ENCODE measurements at places on chromosomes 1 and 21. TPM values are rescaled to one million over a fixed set of nuclear protein-coding genes. Genes with fewer than 3 reads are reported as not detected.

- no peaks in the 10 kb centered on the region for H3K27me3 ChIP-seq
- peak; percentile 75 for DNase-seq
- peaks cover 47% of the 10 kb centered on the region for H3K36me3 ChIP-seq
- no peak overlapping the region for H3K4me3 ChIP-seq
- H3K27ac ChIP-seq = peak overlapping the region; percentile 94
These were observed 11.6 kb downstream of the TINAGL1 start for GRCh38 chr1:31587720-31588423.

- H3K27ac ChIP-seq = no peak overlapping the region
- H3K4me1 ChIP-seq = no peaks in the 10 kb centered on the region
- DNase-seq = no peak
These were observed 993.0 kb upstream of the PRMT6 start for GRCh38 chr1:106063510-106063909.

Gene NTPCR
- 56.4 TPM for total RNA-seq

GRCh38 chr1:191912517-191912916 lies 245.7 kb upstream of the RGS18 start:
- no peaks in the 10 kb centered on the region for H3K36me3 ChIP-seq
- no peak overlapping the region for H3K4me3 ChIP-seq
- no peaks in the 10 kb centered on the region for H3K4me1 ChIP-seq
- no peak overlapping the region for H3K27ac ChIP-seq

- DNase-seq = peak; percentile 81
- H3K36me3 ChIP-seq = peaks cover 53% of the 10 kb centered on the region
- peak overlapping the region; percentile 43 for H3K4me3 ChIP-seq
- no peaks in the 10 kb centered on the region for H3K27me3 ChIP-seq
- peaks cover 12% of the 10 kb centered on the region for H3K4me1 ChIP-seq
- H3K27ac ChIP-seq = peak overlapping the region; percentile 83
These were observed 1.1 kb upstream of the CIART start for GRCh38 chr1:150281221-150281757.

- DNase-seq = no peak
- no peaks in the 10 kb centered on the region for H3K4me1 ChIP-seq
- H3K27ac ChIP-seq = no peak overlapping the region
- no peak overlapping the region for H3K4me3 ChIP-seq
- H3K36me3 ChIP-seq = no peaks in the 10 kb centered on the region
These were observed 2.7 kb upstream of the CD5L start for GRCh38 chr1:157844089-157844830.

GRCh38 chr1:155051777-155052398 lies 772 bp downstream of the ADAM15 start:
- H3K4me1 ChIP-seq = peaks cover 43% of the 10 kb centered on the region
- peak; percentile 79 for DNase-seq
- H3K4me3 ChIP-seq = peak overlapping the region; percentile 91
- peak overlapping the region; percentile 93 for H3K27ac ChIP-seq

DNA sequence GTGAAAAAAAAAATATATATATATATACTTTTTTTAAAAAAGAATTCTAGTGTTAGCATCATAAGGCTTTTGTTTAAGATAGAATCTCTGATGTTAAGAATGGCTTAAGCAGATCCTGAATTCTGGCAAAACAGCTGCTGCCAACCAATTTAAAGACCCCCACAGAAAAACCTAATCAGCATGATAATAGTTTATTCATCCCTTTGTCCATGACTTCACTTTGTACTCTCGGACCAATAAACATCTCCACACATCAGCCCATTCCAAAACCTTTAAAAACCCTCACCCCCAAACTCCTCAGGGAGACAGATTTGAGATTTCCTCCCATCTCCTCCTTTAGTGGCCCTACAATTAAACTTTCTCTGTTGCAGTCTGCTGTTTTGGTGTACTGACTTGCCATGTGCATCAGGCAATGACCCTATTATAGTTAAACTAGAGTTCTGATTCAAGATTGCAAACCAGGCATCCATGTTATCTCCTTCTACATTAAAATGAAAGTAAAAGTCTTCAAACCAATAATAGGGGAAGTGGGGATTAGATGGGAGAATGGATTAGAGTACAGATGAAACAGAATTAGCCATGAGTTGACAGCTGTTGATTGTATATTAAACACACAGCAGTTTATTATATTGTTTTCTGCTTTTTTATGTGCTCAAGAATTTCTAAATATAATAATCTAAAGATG lies 9.8 kb upstream of the PHTF1 start:
- no peak for DNase-seq
- H3K27ac ChIP-seq = no peak overlapping the region
- H3K4me1 ChIP-seq = peaks cover 20% of the 10 kb centered on the region
- no peaks in the 10 kb centered on the region for H3K36me3 ChIP-seq

Gene SH2D5
- total RNA-seq = not detected

DNA sequence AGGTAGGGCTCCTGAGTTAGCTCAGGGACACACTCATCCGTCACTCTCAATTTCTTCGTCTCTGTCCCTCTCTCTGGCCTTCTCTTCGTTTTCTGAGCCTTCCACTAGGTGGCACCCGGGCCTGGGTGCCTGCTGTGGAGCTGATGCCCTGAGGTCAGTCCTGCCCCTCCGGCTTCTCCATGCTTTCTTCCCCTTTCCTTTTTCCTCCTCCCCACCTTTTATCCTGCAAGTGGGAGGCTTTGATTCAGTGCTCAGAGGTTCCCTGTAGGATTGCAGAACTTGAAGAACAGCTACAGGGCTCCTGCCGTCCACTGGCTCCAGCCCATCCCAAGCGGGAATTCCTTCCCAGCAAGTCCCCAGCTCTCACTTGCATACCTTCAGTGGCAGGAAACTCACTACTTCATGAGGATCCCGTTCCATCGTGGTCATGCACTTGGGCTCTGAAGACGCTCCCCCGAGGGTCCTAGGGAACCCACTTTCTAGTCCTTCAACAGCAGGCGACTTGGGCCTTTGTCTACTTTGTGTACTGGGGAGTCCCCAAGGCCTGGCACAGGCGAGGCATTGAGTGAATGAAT lies 45.6 kb downstream of the SRRM1 start:
- peaks cover 33% of the 10 kb centered on the region for H3K4me1 ChIP-seq
- peak; percentile 78 for DNase-seq
- H3K27ac ChIP-seq = peak overlapping the region; percentile 44
- no peaks in the 10 kb centered on the region for H3K27me3 ChIP-seq
- H3K4me3 ChIP-seq = no peak overlapping the region

GRCh38 chr1:88680471-88680870 lies 3.6 kb upstream of the PKN2 start:
- no peaks in the 10 kb centered on the region for H3K36me3 ChIP-seq
- H3K4me1 ChIP-seq = peaks cover 10% of the 10 kb centered on the region
- DNase-seq = no peak
- no peak overlapping the region for H3K4me3 ChIP-seq
- no peak overlapping the region for H3K27ac ChIP-seq

DNA sequence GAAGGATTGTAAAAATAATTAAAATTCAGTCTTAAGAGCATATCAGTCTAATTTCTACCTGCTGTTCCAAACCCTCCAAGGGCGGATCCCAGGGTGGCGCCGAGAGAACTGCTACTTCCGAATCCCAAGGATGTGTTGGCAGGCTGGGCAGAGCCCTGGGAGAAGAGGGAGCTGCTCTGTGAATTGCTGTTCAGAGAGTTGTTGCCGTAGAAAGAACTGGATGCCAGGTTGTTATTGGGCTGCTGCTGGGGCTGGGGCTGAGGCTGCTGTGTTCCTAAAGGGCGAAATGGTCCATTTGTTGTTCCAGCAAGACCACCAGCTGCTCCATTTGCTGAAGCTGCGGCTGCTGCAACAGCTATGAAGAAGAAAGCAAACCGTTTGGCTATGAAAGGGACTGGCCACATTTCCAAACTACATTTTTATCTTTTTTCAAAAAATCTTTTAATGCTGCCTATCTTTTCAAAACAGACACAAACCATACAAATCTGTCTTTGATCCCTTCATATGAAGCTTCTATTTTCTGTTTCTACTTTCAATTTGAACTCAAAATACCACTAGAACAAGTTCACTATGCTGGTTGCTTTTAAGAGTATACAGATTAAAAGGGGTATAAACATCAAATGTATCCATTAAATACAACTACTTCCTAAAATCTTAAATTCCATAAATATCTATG lies 57.5 kb upstream of the SDC3 start:
- H3K27me3 ChIP-seq = no peaks in the 10 kb centered on the region
- H3K4me1 ChIP-seq = peaks cover 32% of the 10 kb centered on the region
- no peak overlapping the region for H3K27ac ChIP-seq
- peaks cover 71% of the 10 kb centered on the region for H3K36me3 ChIP-seq
- H3K4me3 ChIP-seq = no peak overlapping the region
- no peak for DNase-seq
